ENCODE measurements at places on chromosomes 11 and 22.

- DNase-seq, result no peak
Observed at GRCh38 chr11:73969091-73969490, 13.6 kb downstream of the UCP2 start.

DNA sequence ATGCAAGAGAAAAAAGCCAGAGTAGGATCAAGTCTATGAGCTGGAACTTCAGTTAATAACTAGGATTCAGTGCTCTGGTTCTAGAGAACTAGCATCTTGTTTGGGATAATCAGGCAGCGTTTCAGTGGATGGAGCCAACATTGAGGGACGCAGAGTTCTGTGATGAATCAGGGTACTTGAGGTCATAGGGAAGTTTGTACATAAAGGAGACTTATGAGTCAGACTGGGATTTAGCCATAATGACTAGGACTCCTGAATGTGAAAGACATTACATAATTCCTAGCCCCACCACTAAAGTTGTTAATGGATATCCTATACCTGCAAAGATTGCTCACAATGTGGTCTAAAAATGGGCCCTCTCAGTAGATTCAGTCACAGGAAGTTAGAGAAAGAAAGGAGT lies 6.8 kb downstream of the SLN start:
- no peak for DNase-seq

DNA sequence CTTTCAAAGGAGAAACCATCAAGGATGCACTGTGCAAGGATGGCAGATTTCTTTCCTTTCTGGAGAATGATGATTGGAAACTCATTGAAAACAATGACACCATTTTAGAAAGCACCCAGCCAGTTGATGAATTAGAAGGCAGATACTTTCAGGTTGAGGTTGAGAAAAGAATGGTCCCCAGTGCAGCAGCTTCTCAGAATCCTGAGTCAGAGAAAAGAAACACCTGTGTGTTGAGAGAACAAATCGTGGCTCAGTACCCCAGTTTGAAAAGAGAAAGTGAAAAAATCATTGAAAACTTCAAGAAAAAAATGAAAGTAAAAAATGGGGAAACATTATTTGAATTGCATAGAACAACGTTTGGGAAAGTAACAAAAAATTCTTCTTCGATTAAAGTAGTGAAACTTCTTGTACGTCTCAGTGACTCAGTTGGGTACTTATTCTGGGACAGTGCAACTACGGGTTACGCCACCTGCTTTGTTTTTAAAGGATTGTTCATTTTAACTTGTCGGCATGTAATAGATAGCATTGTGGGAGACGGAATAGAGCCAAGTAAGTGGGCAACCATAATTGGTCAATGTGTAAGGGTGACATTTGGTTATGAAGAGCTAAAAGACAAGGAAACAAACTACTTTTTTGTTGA lies 9.8 kb downstream of the FAM111A start:
- no peak for DNase-seq

- no peak for DNase-seq
Observed at GRCh38 chr11:8719211-8719649, 36.6 kb downstream of the RPL27A start.

- DNase-seq, result no peak
Observed at GRCh38 chr11:45041596-45041995, 90.9 kb upstream of the TP53I11 start.

DNA sequence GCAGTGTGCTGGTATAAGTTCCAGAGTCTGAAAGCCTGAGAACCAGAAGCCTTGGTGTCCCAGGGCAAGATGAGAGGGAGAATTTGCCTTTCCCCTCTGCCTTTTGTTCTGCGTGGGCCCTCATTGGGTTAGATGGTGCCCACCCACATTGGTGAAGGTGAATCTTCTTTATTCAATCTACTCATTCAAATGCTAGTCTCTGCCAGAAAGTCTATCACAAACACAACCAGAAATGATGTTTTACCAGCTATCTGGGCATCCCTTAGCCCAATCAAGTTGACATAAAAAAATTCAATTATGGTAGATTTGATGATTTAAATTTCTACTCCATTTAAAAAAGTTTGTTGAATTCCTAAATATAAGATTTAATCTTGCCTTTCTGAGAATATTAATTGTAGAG lies 22.2 kb downstream of the CSTPP1 start:
- no peak for DNase-seq

DNA sequence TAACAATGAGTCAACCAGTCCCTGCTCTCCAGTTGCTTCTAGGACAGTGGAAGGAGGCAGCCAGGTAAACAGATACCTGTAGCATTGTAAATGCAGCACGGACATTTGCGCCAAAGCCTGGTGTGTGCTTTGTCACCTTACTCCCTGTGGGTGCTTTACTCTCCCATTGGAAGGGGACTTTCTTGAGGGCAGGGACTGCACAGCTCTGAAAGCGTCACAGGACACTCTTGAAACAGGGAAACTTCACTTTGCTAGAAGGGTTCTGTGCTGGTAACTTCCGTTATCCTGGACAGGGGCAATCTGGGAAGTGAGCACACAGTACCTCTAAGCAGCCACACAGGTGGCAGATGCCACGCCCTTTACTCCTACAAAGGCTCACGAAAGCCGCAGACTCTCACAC lies 99.8 kb downstream of the MYO18B start:
- no peak for DNase-seq

DNA sequence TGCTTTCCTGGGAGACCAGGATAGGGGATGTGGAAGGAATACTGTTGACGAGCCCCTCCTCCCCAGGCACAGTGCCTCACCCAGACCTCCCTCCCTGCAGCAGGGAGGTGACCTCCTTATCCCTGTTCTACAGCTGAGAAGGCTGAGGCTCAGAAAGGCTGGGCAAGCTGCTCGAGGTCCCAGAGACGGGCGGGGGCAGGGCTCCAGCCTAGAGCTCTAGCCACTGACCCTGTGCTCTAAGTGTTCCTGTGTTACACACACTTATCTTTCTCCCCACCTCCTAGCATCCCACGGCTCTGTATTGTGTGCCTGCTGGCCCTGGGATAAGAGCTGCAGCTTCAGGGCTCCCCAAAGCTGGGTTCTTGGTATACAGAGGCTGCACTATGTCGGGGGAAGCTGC lies 7.9 kb downstream of the CCDC134 start:
- DNase-seq, result no peak

GRCh38 chr22:42261296-42261695 lies 9.2 kb downstream of the TCF20 start:
- DNase-seq, result no peak

GRCh38 chr11:75536786-75537641 lies 11.3 kb upstream of the GDPD5 start:
- DNase-seq, result no peak

DNA sequence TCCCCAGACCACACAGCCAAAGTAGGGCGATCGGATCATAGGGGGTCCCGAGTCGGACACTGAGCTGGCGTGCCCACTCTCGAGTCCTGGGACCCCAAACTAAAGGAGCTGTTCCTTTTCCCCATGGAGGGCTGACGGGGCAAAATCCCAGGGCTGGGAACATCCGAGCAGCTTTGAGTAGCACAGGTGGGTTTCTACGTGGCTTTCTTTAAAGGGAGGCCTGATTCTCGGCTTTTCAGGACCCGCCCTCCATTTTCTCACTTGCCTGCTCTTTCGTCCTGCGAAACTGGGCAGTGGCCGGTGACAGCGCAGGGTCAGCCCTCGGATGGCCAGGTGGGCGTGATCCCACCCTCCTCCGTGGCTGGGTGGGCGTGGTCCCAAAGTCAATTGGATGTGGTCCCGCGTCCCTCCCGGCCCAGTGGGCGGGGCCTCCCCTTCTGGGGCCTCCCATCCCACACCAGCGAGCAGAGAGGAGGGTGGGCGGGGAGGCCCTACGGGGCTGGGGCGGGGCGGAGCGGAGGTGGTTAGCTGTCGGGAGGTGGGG lies 17.5 kb upstream of the TXNRD2 start:
- DNase-seq, result no peak

GRCh38 chr11:123718469-123718868 lies 23.0 kb downstream of the ZNF202 start:
- DNase-seq, result no peak

DNA sequence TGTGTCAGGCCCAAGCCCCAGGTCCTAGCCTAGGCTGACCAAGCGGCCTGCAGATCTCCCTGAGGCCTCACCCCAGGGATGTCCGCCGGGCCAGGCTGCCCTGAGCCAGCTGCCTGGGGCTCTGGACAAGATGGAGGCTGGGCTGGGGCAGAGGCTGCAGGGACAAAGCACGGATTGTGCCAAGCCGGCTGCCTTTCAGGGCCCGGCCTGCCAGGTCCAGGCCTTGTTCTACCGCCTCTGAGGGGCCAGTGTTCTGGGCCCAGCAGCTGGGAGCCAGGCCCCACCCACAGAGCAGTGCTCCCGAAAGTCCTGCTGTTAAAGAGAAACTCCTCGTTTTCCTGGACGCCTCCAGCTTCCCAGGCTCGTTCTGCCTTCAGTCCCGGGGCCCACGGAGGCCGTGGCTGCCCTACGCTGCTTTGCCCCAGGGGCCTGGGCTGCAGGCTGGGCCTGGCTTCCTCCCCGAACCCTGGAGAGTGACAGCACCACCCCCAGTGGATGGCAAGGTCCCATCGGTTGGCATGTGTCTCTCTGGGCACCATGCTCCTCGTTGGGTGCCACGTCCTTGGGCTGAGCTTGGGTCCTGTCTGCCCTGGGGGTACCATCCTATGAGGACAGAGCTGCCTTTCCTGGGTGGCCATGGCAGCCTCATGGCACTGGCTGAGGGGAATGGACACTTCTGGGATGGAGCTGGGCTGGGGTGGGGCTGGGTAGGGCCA lies 7.6 kb downstream of the BRSK2 start:
- no peak for DNase-seq

- no peak for DNase-seq
Observed at GRCh38 chr11:43905813-43906241, 25.2 kb downstream of the ALKBH3 start.

GRCh38 chr11:337711-338110 lies 17.1 kb upstream of the IFITM3 start:
- no peak for DNase-seq

GRCh38 chr11:94196363-94196762 lies 67.7 kb downstream of the PANX1 start:
- no peak for DNase-seq

DNA sequence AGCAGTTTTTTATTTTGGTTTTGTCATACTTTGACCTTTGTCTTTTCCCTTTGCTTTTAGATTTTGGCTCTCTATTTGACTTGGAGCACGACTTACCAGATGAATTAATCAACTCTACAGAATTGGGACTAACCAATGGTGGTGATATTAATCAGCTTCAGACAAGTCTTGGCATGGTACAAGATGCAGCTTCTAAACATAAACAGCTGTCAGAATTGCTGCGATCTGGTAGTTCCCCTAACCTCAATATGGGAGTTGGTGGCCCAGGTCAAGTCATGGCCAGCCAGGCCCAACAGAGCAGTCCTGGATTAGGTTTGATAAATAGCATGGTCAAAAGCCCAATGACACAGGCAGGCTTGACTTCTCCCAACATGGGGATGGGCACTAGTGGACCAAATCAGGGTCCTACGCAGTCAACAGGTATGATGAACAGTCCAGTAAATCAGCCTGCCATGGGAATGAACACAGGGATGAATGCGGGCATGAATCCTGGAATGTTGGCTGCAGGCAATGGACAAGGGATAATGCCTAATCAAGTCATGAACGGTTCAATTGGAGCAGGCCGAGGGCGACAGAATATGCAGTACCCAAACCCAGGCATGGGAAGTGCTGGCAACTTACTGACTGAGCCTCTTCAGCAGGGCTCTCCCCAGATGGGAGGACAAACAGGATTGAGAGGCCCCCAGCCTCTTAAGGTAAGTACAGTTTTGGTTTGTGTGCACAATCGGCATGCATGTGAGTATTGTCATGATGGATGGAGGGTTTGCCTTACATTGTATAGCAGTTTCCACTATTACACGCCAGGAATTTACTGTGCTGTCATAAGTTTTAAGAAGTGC lies 25.0 kb downstream of the EP300 start:
- no peak for DNase-seq

- DNase-seq, result no peak
Observed at GRCh38 chr22:28009272-28009827, 90.3 kb upstream of the PITPNB start.

Measured in activated gamma-delta T cell (primary cell).